Testis (tissue), 5 donors: ENCODE measurements at places on chromosomes 7 and 10. TPM values are rescaled to one million over a fixed set of nuclear protein-coding genes. Genes with fewer than 3 reads are reported as not detected.

DNA sequence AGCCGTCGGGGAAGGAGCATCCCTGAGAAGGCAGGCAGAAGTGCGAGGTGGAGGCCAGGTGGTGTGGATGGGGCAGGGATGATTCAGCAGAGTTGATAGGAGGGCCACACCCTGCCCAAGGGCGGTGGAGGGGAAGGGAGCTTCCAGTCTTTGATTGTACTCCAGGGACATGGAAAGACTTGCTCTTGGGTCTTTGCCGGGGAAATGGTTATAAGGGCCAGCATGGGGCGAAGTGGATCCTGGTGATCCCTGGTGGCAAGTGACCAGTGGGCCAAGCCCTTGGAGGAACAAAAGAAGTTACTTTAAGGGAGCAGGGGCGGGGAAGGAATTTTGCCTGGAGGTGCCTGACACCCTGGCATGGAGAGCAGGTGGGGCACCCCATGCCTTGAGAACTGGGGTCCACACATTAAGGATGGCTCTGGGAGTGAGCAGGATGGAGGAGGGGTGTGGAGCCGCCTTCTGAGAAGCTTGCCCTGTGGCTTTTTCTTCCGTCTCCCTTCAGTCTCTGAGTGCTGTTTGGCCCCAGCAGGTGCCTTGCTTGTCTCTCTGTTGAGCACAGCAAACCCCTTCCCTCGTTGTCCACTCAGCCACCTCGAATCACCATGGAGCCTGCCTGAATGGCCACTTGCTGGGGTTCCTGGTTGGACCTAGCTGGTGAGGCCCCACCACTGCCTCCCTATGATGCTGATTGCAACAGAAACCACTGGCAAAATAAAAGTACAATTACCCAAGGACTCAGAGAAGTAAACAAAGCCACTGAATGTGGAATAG is 83.9 kb downstream of the RAMP3 start:
- H3K36me3 ChIP-seq = no peaks in the 10 kb centered on the region
- H3K27me3 ChIP-seq = no peaks in the 10 kb centered on the region
- H3K4me3 ChIP-seq = no peak overlapping the region
- H3K4me1 ChIP-seq = no peaks in the 10 kb centered on the region
- no peak for DNase-seq

PDCD11 gene
- total RNA-seq = 54.9 TPM

DNA sequence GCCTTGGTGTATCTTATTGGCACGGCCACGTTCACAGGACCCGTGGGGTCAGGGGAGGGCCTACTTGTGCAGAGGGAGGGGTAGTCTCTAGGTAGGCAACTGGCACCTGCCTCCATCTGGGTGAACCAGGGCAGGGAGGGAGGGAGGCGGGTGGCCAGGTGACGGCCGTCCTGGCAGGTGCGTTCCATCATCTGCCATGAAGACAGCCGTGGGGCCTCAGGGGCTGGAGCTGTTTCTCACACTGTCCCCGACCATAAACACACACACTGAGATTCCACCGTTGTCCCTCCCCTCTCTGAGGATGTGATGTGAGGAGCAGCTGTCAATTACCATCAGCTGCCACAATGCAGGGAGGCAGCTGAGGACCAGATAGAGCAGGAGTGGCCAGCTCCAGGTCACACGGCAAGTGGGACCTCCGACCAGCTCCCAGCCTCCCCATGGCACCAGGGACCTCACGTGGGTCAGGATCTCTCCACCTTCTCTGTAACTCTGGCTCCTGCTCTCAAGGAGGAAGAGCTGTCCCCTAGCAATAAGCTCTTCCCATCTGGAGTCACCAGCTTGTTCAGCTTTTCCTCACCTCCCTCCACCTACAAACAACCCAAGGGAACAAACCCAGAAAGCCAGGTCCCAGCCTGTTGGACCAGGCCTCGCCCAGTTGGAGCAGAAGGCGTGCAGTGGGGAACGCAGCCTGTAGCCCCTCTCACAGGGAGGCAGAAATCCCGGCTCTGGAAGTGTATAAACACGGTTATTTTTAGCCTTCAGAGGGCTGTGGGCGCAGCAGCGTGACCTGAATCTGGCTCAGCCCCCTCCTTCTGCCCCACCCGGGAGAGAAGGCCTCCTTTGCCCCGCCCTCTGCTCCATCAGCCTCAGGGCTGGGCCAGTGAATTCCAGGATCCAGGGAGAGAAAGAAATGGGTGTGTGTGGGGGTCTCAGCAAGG is 33.1 kb downstream of the ZMIZ1 start:
- peak overlapping the region; percentile 59 for H3K27ac ChIP-seq
- H3K27me3 ChIP-seq = no peaks in the 10 kb centered on the region
- no peak overlapping the region for H3K4me3 ChIP-seq
- peak; percentile 78 for DNase-seq

AKR1C8 gene
- 4.3 TPM for total RNA-seq

SPDYE6 gene
- total RNA-seq = 2.3 TPM

- peak overlapping the region; percentile 56 for H3K4me3 ChIP-seq
- H3K4me1 ChIP-seq = peaks cover 16% of the 10 kb centered on the region
- H3K27ac ChIP-seq = no peak overlapping the region
- DNase-seq = peak; percentile 54
These were observed 72.3 kb upstream of the LEP start for GRCh38 chr7:128168667-128169210.

OR2A14 gene
- not detected for total RNA-seq

SMO gene
- 17.7 TPM for total RNA-seq

FKBP6 gene
- 60.9 TPM for total RNA-seq

C10orf53 gene
- 33.5 TPM for total RNA-seq

UBE2D4 gene
- total RNA-seq = 15.8 TPM

SYT15B gene
- total RNA-seq = 1.2 TPM

- no peaks in the 10 kb centered on the region for H3K4me1 ChIP-seq
- no peak overlapping the region for H3K4me3 ChIP-seq
- no peaks in the 10 kb centered on the region for H3K27me3 ChIP-seq
- no peaks in the 10 kb centered on the region for H3K36me3 ChIP-seq
- DNase-seq = no peak
These were observed 13.1 kb downstream of the BMS1 start for GRCh38 chr10:42795701-42796100.

GRCh38 chr7:47392241-47392759 is 189.6 kb downstream of the TNS3 start:
- no peak overlapping the region for H3K4me3 ChIP-seq
- H3K27ac ChIP-seq = peak overlapping the region; percentile 23
- no peaks in the 10 kb centered on the region for H3K27me3 ChIP-seq
- H3K4me1 ChIP-seq = peaks cover 19% of the 10 kb centered on the region

DNA sequence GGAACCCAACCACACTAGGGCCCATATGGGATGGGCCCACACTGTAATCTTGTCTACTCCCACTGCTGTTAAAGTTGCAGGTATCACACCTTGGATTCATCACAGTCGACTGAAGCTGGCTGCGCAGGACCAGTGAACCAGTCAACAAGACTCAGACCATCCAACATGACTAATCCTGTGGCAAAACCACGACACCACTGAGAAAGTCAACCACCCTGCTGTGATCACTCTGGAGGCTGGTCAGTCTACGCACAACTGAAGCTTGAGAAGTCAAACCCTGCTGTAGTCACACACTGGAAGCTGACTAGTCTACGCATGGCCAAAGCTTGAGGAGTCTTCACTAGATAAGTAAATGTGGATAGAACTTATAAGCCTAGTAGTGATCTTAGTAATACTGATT is 9.6 kb upstream of the CYREN start:
- H3K27me3 ChIP-seq = no peaks in the 10 kb centered on the region
- H3K4me1 ChIP-seq = no peaks in the 10 kb centered on the region
- H3K4me3 ChIP-seq = no peak overlapping the region
- H3K27ac ChIP-seq = no peak overlapping the region
- H3K36me3 ChIP-seq = no peaks in the 10 kb centered on the region
- DNase-seq = no peak

- H3K4me3 ChIP-seq = no peak overlapping the region
- no peak for DNase-seq
- H3K27ac ChIP-seq = no peak overlapping the region
- H3K4me1 ChIP-seq = no peaks in the 10 kb centered on the region
These were observed 180.4 kb downstream of the TMEM26 start for GRCh38 chr10:61272781-61273180.

DNA sequence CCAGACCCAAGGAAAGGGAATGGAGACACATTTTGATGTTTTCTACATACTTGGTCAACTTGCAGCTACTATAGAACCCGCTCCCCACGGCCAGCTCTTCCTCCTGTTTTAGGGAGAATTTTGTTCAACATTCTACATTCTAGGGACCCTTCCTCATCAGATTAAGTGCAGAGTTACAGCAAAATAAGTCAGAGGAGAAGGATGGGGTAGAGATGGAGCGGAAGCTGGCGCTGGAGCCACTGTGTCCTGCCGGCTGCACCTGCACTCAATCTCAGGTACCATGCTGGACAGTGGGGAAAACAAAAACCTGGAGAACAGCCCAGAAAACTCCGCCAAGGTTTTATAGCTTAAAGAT is 79.4 kb upstream of the EN2 start:
- H3K36me3 ChIP-seq = no peaks in the 10 kb centered on the region
- peaks cover 13% of the 10 kb centered on the region for H3K4me1 ChIP-seq
- no peak overlapping the region for H3K27ac ChIP-seq
- no peak overlapping the region for H3K4me3 ChIP-seq
- H3K27me3 ChIP-seq = no peaks in the 10 kb centered on the region
- DNase-seq = no peak

ASB10 gene
- total RNA-seq = not detected

DNA sequence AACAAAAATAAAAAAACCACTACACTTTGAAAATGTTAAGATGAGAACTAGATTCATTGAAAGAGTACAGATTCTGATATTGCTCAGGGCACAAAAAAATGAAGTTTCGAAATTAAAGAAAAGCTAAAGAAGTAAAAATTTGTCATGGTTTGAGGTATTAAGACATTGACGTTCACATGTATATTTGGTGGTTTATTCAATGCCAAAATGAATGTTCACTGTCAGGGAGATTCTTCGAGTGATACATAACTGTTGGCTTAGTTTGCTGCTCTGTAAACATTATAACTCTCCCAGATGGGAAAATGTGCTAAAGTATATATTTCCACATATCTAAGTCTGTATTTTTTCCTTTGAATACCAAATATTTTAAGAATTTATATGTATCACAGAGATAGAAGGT is 345.0 kb downstream of the SEMA3D start:
- H3K4me1 ChIP-seq = no peaks in the 10 kb centered on the region
- no peak overlapping the region for H3K27ac ChIP-seq
- DNase-seq = no peak
- H3K36me3 ChIP-seq = no peaks in the 10 kb centered on the region
- H3K4me3 ChIP-seq = no peak overlapping the region

ZNF22 gene
- 12.6 TPM for total RNA-seq

- no peak overlapping the region for H3K27ac ChIP-seq
- no peak for DNase-seq
- no peaks in the 10 kb centered on the region for H3K27me3 ChIP-seq
- no peak overlapping the region for H3K4me3 ChIP-seq
These were observed 141.8 kb upstream of the C1QL3 start for GRCh38 chr10:16663444-16663843.

- no peaks in the 10 kb centered on the region for H3K36me3 ChIP-seq
- H3K27ac ChIP-seq = no peak overlapping the region
- peak; percentile 17 for DNase-seq
- H3K27me3 ChIP-seq = no peaks in the 10 kb centered on the region
These were observed 319.7 kb upstream of the POM121L12 start for GRCh38 chr7:52715701-52716100.

- no peaks in the 10 kb centered on the region for H3K4me1 ChIP-seq
- no peak overlapping the region for H3K4me3 ChIP-seq
- no peak overlapping the region for H3K27ac ChIP-seq
- DNase-seq = no peak
These were observed 3.5 kb upstream of the CPA2 start for GRCh38 chr7:130263130-130263529.

DNA sequence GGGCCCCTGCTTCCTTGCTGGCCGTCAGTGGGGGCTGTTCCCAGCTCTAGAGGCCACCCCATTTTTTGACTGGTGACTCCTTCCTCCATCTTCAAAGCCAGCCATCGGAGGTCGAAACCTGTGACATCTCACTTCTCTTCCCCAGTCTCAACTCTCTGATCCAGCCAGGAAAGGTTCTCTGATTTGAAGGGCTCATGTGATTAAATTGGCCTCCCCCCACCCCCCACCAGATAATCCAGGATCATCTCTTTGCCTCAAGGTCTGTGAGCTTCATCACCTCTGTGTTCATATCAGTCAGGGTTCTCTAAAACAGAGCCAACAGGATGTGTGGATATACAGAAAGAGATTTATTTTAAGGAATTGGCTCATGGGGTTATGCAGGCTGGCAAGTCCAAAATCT is 5.6 kb upstream of the RAMP3 start:
- no peak overlapping the region for H3K4me3 ChIP-seq
- H3K27ac ChIP-seq = no peak overlapping the region
- DNase-seq = no peak
- no peaks in the 10 kb centered on the region for H3K27me3 ChIP-seq
- H3K4me1 ChIP-seq = no peaks in the 10 kb centered on the region

- no peaks in the 10 kb centered on the region for H3K36me3 ChIP-seq
- peaks cover 3% of the 10 kb centered on the region for H3K4me1 ChIP-seq
- no peak overlapping the region for H3K4me3 ChIP-seq
- no peak overlapping the region for H3K27ac ChIP-seq
- no peak for DNase-seq
These were observed 14.6 kb downstream of the SFRP4 start for GRCh38 chr7:37901890-37902524.

GATA3 gene
- total RNA-seq = 0.31 TPM

DNA sequence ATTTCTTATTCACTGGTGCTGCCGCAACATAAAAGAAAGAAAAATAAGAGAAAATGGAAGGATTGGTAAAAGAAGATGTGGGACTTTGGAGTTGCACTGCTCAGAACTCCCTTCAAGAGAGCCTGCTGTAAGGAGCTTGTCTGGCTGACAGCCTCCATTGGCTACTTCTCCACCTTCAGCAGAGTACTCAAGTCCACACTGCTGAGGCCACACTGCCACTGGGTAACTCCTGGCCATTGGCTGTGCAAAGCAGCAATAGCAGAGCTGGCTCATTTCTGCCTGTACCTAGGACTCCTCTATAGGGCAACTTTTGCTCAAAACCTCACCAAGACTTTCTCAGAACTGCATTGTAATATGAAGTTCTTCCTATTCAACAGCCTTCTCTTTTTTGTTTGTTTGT is 38.7 kb upstream of the PCLO start:
- no peak for DNase-seq
- no peak overlapping the region for H3K4me3 ChIP-seq
- no peaks in the 10 kb centered on the region for H3K27me3 ChIP-seq
- H3K36me3 ChIP-seq = no peaks in the 10 kb centered on the region
- no peaks in the 10 kb centered on the region for H3K4me1 ChIP-seq

KNDC1 gene
- 19.8 TPM for total RNA-seq

DNA sequence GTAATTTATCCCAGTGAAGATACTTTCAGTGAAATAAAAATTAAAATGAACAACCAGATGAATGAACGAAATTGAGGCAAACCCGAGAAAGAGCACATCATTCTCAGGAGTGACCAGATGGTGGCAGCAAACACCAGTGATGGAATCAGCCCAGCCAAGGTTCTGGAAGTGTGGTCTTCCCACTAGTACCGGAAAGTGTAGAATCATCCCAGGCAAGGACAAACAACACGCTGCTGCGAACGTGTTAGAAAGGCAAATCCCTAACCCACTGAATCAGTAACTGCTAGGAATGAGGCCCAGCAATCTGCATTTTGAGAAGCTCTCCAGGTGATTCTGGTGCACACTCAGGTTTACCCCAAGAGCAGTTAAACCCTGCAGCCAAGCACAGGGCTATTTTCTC is 15.5 kb upstream of the SLC18A3 start:
- H3K27ac ChIP-seq = no peak overlapping the region

GRCh38 chr10:114103284-114103683 is 59.6 kb downstream of the ADRB1 start:
- H3K4me1 ChIP-seq = peaks cover 7% of the 10 kb centered on the region
- no peaks in the 10 kb centered on the region for H3K36me3 ChIP-seq
- H3K27ac ChIP-seq = no peak overlapping the region
- H3K27me3 ChIP-seq = no peaks in the 10 kb centered on the region
- no peak for DNase-seq
- H3K4me3 ChIP-seq = no peak overlapping the region
